ENCODE measurements at places on chromosomes 3 and 15.

GRCh38 chr3:153045150-153045549 is 116.9 kb upstream of the RAP2B start:
- no peak for DNase-seq

GRCh38 chr3:129942296-129942695 is 32.2 kb upstream of the TRH start:
- DNase-seq: peak; percentile 24

- no peak for DNase-seq
These were observed 1176.0 kb upstream of the ALCAM start for GRCh38 chr3:104190681-104191080.

DNA sequence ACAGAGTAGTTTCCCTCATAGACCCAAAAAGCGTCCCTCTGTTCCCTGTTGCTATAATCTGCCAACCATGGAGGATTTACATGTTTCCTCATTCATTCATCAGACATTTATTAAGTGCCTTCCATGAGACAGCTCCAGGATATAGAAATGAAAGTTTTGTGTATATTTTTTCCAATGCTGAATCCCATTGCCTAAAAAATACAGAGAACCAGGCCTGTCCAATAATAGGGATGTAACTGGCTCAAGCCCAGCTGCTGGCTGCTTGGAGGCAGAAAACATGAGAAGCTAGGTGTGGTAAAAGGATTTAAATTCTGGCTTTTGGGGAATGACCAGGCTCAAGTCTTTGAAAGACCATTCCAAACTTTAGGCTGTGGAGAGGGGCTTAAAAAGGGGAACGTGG is 41.5 kb downstream of the RARB start:
- DNase-seq: no peak

GRCh38 chr15:96417760-96418130 is 87.2 kb downstream of the NR2F2 start:
- DNase-seq: no peak

DNA sequence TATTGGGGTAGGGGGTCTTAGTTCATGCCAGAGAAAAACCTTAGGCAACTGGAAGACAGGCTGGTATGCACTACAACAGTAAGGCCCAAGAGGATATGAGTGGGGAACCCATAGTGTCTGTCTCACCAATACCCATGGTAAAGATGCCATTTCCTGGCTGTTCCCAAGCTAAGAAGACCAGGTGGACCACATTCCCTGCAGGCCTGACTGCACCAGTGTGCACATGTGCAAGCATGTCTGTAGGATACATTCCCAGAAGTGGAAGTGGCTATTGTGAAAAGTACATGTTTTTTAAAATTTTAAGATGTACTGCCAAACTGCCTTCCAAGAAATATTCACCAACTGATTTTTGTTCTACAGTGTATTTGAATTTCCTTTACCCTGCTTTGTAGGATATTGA is 207.3 kb upstream of the CTNNB1 start:
- no peak for DNase-seq
